ENCODE measurements at places on chromosomes 5 and 9.

DNA sequence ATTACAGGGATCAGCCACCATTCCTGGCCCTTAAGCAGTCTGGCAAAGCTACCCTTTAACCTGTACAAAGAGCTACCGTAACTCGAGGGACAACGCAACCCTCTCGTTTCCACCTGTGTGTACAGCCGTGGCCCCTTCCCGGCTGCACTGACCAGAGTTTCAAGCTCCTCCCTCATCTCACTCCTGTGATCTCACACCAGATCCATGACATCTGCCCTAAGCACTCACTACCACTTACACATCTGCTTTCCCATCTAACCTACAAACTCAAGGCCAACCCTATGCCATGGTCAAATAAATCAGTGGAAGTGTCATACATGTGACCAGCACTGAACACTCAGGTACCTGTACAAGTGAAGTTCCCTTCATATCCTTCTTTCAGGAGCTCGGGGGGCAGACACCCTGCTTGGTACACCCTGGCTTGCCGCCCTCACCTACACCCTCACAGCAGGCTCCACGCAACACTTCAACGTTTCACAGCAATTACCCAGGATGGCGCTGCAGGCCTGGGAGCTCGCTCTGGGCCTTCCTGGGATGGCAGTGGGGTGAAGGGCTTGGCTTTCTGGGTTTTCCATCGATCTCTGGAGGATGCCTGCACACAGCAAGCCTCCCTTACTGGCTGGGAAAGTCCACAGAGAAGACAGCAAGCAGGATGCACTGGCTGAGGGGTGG lies 61.7 kb downstream of the PRRT1B start:
- DNase-seq, result no peak

DNA sequence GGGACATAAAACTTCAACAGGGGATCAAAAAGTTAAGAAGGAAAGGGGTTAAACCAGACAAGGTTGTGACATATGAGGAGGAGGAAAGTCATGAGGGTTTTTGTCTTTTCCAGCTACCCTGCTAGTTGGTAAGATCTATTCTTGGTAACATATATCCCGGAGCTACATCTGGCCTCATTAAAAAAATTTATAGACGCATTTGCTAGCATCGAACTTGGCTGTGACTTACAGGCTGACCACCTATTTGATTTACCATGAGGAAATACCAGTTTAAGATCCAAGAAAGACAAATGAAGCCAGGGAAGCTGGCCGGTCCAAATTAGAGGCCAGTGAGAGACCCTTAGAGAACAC lies 87.6 kb upstream of the NIPAL4 start:
- DNase-seq, result no peak

DNA sequence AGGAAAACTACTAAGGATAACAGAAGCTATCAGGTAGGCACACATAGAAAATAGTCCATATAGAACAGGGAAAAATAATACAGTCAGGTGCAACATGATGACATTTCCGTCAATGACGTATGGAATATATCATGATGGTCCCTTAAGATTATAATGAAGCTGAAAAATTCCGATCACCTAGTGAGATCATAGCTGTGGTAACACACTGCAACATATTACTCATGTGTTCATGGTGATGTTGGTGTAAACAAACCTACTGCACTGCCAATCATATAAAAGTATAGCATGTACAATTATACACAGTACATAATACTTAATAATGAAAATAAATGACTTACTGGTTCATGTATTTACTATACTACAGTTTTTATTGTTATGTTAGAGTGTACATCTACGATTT lies 60.0 kb downstream of the MEGF9 start:
- no peak for DNase-seq

- no peak for DNase-seq
These were observed 2.5 kb upstream of the NEUROG1 start for GRCh38 chr5:135538261-135538660.

GRCh38 chr5:78985725-78986223 lies 664 bp upstream of the ARSB start:
- DNase-seq, result peak; percentile 55

- no peak for DNase-seq
These were observed 11.0 kb downstream of the NIPBL start for GRCh38 chr5:36887532-36887931.

- no peak for DNase-seq
These were observed 66.2 kb downstream of the MVB12B start for GRCh38 chr9:126392662-126393371.

DNA sequence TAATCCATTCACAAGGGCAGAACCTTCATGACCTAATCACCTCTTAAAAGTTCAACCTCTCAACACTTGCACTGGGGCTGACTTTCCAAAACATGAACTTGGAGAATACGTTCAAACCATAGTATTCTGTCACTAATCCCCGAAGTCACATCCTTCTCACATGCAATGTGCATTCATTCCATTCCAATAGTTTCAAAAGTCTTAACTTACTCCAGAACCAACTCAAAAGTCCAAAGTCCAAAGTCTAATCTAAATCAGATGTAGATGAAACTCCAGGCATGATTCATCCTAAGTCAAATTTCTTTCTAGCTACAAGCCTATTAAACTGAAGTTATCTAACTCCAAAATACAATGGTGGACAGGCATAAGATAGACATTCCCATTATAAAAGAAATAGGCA lies 21.7 kb upstream of the ADAMTSL1 start:
- DNase-seq, result no peak

GRCh38 chr5:132812781-132813598 lies at the start of gene SOWAHA:
SOWAHA (plus strand) TSS chr5:132813302; CDS start chr5:132813622, 320 bp downstream.
- no peak for DNase-seq

- no peak for DNase-seq
These were observed 4.0 kb upstream of the SLC46A2 start for GRCh38 chr9:112894699-112895098.

DNA sequence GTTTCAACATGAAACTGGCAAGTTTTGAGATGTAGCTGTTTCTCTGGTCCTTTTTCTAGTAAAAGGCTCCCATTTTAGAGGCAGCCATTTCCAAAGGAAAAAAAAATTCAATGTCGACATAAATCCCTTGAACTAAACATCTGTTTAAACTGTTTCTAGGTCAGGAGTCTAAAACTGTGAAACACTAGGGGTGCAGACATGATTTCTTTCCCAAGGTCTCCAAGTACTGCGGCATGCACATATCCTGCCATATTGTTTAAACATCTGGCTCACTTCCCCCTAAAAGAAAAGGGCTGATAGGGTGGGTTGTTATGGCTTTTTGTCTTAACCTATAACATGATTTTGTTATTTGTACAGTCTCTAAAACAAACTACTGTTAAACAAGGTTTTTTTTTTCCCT lies 51.1 kb downstream of the NFIB start:
- no peak for DNase-seq

- DNase-seq, result no peak
These were observed 227.3 kb upstream of the CDH18 start for GRCh38 chr5:20215257-20215656.

- no peak for DNase-seq
These were observed 42.1 kb downstream of the CLINT1 start for GRCh38 chr5:157816682-157817386.

- no peak for DNase-seq
These were observed 28.1 kb downstream of the ACSL6 start for GRCh38 chr5:131983244-131983771.

DNA sequence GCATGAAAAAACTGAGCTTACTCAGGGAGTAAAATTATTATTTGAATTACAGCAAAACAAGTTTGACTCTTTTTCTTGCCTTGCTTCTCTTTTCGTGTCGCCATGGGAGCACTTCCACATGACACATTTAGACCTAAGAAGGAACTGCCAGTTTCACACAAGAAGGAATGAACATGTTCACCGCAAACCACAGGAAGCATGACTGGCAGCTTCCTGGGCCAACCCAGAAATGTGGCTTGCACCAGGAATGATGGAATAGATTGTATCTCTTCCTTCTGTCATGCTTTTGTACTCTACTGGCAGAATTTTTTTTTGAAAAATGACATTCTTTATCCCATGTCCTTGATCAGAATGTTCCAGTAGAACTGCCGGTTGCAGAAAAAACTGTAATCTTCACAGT lies 32.9 kb upstream of the MAN2A1 start:
- peak; percentile 40 for DNase-seq

- peak; percentile 42 for DNase-seq
These were observed at the start of gene HCN1 for GRCh38 chr5:45696206-45696836. HCN1 (minus strand) TSS chr5:45696380.

- DNase-seq, result no peak
These were observed 268.2 kb upstream of the TAS2R1 start for GRCh38 chr5:9898319-9898718.

GRCh38 chr9:112555101-112555643 lies 68.5 kb downstream of the KIAA1958 start:
- DNase-seq, result no peak

DNA sequence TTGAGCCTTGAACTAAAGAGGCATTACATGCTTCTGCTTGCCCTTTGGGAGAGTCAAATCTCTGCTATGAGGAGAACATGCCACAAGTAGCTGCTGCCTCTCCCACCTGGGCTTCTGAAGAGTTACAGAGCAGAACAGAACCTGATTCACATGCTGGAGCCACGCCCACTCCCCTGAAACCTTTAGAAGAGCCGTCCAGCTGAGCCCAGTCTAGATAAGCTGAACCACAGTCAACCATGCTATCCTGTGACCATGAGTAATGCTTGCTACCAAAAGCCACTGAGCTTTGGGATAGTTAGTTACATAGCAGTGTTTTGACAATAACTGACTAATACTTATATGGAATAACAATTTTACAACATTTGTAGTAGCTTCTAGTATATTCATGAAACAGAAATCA lies 111.0 kb upstream of the VCAN start:
- DNase-seq, result no peak

DNA sequence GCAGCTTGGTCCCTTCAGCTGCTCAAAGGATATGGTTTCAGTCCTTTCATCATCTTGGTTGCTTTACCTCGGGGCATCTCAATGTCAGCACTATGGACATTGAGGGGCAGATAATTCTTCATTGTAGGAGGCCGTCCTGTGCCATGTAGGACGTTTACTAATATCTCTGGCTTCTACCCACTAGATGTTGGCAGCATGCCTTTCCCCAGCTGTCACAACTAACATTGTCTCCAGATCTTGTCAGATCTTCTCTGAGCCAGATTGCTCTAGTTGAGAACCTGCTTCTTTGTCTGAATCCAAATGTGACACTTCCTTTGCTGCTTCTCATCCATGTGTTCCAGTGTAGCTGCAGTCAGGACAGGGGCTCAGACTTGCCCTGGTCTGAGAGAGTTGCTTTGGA lies 10.3 kb downstream of the PTPA start:
- DNase-seq, result no peak

DNA sequence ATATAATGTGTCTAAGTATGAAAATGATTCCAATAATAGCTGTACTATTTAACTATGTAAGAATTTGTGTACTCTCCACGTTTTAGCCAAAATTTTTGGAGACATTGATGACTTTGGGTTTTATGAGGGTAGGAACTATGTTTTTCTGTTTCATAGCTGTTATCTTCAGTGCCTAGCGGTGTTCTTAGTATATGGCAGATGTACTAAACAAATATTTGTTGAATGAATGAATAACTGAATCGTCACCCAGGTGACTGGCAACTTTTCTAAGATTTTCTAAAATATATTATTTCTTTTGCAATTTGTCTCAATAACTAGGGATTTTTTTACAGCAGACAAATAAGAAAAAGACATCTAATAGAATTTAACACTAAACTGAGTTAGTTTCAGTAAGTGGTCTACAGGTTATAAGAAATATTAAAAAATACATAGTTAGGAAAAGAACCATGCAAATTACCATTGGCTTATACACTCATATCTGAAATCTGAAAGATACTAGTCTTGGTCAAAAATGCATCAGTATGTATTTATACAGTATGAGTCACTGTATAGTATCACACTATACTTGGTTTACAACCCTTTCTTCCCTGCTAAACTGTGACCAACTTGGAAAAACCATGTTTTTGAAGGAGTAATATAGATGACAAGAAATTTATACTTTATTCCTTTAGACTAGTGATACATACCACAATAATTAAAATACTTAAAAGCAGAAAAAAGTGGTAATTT lies 10.5 kb upstream of the ERCC6L2 start:
- no peak for DNase-seq

GRCh38 chr9:125890826-125891225 lies 143.7 kb downstream of the PBX3 start:
- DNase-seq, result no peak

DNA sequence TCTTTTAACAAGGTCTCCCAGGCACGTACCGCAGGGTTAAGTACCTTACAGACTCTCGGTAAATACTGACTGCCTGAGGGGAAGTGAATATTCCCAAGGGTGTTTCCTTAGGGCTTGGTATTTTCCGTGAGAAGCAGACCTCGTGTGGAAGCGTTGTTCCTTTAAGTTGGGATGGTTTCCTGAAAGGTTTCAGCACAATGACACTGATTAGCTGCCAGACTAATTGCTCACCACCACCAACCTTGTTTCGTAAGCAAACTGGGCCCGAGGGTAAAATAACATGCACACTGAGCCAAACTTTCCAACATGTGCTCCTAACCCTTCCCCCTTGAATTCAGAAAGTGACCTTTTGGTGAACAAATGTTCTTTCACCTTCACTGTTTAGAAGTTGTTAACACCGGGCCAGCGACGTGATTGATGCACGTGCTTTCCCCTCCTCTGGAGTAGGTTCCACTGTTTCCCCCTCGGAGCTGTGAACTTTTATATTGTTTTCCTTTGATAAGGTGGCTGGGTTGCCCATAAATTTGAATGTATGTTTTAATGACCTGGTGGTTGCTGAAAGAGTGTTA lies 128.1 kb upstream of the RPS23 start:
- DNase-seq, result no peak

DNA sequence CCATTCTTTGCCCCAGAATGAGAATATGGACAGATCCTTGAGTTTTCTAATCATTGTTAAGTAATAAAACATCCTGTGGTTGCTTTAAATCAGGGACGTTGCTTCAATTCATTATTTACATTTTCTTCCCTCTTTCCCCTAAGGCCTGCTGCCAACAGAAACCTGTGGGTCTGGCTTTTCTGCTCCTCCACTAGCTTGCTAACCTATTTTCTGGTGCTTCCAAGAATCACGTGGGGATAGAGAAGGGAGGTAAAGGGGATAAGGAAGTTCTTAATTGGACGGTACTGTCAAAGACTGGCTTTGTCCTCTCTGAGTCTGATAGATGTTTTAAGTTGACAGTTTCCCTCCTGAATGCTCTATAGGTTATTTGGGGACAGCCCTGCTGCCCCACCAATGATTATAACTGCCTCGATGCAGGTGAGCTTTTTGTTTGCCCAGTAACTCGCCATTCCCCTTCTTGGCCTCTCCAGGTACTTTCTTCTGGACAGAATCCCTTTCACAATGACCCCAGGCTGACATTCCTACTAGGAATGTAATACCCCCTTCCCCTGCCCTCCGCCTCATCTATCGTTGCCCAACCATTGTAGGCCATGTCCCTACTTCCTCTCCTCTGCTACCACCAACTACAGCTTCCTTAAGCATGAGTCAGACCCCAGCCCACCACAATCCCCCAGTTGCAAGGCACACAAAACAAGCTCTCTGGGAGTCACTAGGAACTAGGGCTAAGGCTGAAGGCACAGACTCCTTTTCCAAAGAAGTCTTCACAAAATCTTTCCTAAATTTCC lies 19.9 kb upstream of the CPEB4 start:
- no peak for DNase-seq

All from activated T-cell treated with anti-CD3 and anti-CD28 coated beads for 48 hours (primary cell).